ENCODE measurements at places on chromosomes 1 and 21.

GRCh38 chr1:6996371-6996770, 211.1 kb downstream of the CAMTA1 start:
- DNase-seq, result no peak

- no peak for DNase-seq
These were observed 7.5 kb upstream of the LAMC2 start for GRCh38 chr1:183178545-183178944.

DNA sequence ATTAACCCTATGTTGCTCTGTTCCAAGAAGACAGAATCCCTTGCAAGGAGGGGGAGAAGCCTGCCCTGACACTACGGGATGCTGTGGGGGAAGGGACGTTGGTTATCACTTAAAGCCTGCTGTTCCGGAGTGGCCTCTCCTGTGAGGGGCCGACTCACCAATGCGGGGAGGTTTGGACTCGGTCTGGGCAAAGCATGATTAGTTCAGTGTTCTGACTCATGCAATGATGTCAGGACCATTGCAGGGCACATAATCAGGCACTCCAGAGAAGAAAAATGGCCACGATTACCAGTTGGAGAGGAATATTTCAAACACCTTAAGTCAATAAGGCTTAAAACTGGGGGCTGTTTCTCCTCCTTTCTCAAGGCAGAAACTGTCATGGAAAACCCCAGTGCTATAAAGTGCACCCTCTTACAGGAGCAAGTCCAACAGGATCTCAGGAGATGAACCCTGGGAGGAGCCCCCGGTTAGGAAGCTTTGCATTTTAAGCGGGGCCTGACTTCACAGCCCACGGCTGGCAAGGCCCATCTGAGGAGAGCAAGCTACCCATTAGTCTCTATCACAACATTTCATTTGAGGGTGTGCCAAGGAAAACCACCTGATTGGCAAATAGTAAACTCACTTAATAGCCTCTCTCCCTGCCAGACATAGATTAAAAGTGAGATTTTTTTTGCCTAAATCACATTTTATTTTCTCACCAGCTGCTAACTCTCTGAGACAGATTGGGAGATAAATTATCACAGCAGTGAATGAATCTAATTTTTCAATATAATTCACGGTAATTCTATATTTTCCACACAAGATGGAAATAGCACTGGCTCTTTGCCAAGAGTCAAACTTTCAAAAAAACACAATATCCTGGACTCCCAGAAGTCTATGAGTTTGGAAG, 202.5 kb downstream of the C1orf94 start:
- DNase-seq, result no peak

GRCh38 chr1:43549921-43550597, 19.4 kb downstream of the PTPRF start:
- DNase-seq, result no peak

- no peak for DNase-seq
These were observed 100.2 kb downstream of the DPYD start for GRCh38 chr1:97820470-97821188.

DNA sequence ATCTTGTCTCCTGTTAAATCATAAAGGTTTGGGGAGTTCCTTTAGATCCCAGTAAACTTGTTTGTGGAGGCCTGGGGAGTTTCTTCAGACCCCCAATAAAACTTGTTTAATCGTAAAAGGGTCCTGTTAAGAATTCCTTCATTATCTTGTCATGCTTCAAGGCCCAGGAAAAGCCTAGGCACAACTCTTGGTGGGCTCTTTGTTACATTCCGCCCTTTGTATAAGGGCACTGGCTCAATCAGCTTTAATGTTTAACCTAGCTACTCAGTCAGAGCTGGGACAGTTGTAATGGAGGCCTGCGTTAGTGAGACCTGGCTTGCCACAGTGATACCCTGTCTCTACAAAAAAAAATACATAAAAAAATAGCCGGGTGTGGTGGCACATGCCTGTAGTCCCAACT, 77.2 kb downstream of the MPZL1 start:
- DNase-seq, result no peak

DNA sequence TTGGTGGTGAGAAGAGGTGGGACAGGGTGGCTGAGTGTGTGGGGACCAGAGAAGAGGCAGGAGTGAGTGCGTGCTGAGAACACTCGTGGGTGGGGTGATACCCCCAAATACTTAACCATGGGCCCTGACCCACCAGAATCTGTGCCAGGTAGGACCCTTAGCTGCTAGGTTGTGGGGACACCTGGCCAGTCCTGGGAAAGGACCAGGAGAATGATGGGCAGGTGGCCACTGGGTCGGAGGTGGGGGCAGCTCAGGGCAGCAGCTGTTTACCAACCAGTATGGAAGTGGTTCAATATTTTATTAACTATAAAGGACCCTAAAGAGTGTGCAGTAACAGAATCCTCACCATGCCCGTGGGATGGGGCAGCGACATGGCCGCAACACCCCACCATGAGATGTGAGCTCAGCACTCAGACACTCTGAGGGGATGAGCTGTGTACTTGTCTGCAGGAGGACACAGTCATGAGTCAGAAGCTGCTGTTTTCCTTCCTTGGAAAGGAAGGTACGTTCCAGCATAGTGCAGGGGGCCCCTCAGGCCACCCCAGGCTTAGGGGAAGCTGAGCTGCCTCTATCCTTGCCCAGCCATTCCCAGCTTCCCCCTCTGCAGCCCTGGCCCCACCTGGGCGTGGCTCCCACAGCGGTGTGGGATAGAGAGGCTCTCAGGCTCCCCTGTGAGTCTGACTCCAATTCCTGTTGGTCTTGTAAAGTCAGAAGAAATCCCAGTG, 25.4 kb downstream of the TEX35 start:
- no peak for DNase-seq

GRCh38 chr21:16863908-16864307, 648.9 kb upstream of the CXADR start:
- no peak for DNase-seq

GRCh38 chr1:114531094-114531493, 20.1 kb upstream of the TRIM33 start:
- DNase-seq, result no peak

DNA sequence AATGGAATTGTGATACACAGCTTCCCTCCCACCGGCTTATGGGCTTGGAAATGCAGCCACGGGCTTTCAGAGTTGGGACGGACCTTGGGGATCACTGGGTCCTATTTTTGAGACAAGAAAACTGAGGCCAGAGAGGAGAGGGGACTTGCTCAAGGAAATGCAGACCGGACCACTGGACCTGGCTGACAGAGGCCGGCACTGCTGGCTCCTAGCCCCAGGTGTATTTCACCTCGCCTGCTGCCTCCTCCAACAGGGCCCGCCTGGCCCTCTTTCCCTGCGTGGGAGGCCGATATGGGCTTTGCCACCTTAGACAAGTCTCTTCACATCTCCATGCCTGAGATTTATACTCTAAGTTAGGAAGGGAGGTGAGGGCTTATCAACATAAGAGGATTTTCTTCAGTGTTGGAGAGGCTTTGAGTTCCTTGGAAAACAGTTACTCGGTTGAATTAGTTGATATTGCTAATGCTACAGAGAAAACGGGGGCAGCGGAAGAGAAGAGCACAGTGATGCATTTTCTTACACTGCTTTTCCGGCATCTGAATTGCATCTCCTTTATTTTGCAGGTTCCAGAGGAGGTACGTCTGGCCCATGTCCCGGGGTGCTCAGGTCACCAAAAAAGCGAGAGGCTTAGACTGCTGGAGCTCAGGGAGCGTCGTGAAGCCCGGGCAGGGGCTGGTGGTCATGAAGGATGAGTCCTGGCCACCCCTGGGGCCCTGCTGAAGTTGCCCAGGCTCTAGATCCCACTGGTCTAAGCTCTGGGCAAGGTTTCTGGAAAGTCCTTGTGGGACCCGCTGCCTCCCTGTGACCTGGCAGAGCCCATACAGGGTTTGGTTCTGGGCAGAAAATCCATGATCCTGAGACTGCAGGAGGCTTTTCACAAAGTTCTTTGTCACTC, 44.7 kb downstream of the CAPN2 start:
- no peak for DNase-seq

DNA sequence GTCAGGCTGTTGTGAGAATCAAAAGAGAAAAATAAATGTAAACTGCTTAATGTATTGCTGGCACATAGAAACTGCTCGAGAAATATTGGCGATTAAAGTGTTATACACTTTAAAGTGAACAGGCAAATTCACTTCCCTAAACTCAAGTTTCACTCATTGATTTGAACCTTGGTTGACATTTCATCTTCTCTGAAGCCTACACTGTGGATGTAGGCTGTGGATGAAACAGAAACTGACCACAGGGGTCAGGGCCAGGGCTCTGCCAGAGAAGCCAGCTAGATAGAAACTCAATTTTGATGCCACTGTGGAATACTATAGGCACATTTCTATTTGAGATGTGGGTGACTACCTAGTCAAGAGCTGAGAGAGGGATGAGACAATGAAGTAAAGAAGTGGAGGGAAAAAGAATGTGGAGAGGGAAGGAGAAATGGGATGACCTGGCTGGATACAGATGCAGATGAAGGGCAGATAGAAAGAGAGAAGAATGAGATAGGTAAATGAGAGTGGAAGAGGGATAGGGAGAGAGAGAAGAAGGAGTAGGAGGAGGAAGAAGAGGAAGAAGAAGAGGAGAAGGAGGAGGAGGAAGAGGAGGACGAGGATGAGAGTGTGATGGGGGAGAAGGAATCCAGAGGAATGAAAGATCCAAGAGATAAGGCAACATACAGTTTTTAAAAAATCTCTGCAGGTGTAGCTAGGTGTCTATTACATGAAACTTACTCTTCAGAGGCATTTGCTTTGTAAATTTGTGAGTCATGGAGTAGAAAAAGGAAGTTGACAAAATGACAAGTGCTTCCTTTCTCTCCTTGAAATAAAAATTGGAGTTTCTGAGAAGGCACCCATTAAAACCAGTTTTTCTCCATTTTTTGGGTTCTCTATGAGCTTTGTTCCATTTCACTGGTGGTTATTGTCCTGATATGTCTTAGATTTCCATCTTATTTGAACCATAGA, 17.4 kb upstream of the CD1D start:
- no peak for DNase-seq

- no peak for DNase-seq
These were observed 682 bp downstream of the SUCO start for GRCh38 chr1:172533513-172534151.

- DNase-seq, result no peak
These were observed 53.5 kb downstream of the SLC37A1 start for GRCh38 chr21:42567214-42567555.

GRCh38 chr1:233224311-233224710, 71.2 kb downstream of the PCNX2 start:
- no peak for DNase-seq

GRCh38 chr1:22846458-22846857, 126.2 kb downstream of the LACTBL1 start:
- no peak for DNase-seq

DNA sequence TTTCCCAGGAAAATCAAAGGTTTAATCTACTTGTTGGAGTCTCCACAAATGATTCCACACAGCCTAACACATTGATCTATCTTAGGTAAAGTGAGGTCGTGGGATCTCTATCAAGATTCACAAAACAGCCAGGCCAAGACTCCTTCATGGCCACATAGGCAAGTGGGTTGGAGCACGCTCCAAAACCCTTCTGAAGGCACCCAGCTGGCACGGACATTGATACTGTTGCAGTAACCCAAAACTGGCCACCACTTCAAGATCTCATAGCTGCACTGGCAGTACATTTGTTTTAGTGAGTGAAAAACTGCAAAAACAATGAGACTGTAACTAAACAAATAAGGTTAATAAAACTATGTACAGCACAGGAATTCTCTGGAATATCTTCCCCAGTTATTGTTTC, 61.9 kb downstream of the COLGALT2 start:
- no peak for DNase-seq

DNA sequence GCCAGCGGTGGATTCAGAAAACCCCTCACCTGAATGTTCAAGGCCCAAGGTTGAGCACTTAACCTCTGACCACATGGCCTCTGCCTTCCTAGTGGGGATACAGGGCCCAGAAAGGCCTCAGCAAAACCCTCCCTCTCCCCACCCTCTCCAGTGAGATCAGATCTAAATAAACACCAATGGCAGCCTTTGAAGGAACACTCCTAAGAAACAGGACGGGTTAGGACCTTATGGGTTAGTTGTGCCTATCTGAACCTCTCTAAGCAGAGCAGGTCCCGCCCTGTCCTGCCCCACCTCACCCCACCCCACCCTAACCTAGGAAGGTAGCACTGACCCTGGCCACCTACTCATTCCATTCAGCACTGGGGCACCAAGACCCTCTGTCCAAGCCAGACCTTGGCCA, 7.9 kb upstream of the GRHL3 start:
- no peak for DNase-seq

GRCh38 chr1:7315946-7316345, 455.1 kb upstream of the VAMP3 start:
- no peak for DNase-seq

DNA sequence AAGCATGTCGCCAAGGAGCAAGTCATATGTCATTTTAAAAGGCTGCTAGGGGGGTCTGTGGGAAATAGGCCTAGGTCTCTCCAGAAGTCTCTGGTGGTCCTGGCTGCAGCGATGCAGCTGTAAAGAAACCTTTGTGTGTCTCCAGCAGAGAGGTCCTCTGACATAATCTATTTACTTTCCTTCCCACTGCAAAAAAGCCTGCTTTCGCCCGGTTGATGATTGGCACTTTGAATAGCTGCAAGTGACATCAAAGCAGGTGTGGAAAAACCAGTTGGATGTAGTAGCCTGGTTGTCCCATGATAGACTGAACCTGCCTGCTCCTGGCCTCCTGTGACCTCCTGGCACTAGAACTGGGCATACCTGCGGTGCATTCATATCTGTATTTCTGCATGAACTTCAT, 13.8 kb downstream of the RASSF5 start:
- no peak for DNase-seq

GRCh38 chr1:17207540-17207939, 2.6 kb downstream of the PADI1 start:
- DNase-seq, result no peak

DNA sequence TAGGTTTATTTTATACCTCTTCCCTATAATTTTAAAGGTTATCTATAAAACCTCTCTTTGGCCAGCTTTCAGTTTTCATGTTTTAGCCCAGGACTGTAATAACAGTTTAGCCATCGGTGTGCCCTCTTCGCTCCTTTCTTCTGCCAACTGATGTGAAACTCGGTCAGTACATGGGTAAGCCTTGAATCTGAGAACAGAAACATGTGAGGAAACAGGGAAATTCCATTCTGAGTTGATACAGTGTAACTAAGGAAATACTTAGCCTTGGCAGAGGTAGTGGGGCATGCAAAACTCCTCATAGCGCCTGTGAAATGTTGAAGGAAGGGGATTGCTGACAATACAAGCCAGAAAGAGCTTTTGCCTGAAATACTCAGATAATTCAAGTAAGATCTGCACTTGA, 465.2 kb downstream of the NCAM2 start:
- DNase-seq, result no peak

- no peak for DNase-seq
These were observed 57.5 kb downstream of the ENAH start for GRCh38 chr1:225595452-225595851.

- no peak for DNase-seq
These were observed 27.2 kb downstream of the PTP4A2 start for GRCh38 chr1:31910933-31911332.

DNA sequence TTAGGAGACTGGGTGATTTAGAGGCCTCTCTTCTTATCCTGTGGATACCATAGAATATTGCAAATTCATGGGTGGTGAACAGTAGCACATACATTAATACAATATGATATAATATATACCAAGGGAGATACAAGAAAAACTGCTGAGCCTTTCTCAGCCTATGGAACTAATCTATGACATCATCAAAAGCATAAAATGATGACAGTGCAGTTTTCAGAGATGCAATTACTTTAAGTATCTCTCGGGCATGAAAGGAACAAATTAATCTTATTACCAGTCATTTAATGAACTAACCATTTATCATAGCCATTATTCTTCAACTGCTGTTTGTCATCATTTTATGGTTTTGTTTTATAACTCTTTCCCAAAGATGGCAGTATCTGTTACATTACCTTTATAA, 3.5 kb downstream of the CHODL start:
- DNase-seq, result no peak

- DNase-seq, result peak; percentile 72
These were observed 36.7 kb downstream of the DISC1 start for GRCh38 chr1:231663211-231663792.
